Foreskin keratinocyte (primary cell): ENCODE measurements at places on chromosomes 12 and 14.

DNA sequence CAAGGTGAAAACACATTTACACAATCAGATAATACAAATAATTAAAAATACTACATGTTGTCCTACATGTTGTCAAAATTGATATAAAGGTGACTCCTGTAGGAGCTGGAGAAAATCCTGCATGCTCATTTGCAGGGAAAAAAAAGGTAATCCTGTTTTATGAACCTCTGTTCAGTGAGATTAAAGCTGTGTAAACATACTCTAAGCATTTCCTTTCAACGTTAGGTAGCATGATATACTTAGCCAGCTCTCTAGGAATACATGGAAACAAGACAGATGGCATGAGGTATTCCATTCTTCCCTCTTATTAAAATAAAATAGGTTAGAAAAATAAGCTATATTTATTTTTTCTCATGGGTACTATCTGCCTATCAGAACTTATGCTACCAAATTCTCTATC is 635.7 kb upstream of the FLRT2 start:
- DNase-seq: no peak

DNA sequence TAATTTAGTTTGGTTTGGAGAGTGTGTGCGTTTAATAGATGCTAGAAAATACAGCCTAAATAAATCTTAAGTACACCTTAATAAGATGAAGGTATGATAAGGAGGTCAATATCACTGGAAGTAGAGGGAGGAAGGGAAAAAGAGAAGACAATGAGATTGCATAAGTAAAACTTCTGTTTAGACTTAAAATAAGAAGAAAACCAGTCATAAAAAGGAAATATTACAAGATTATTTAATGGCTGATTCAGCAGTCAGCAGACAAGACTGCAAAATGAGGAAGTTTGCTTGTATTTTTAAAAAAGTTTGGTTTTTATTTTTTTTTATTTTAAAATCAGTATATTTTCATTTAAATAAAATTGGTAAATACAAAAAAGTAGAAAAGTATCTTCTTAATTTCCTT is 3.2 kb downstream of the SLC38A6 start:
- DNase-seq: no peak

DNA sequence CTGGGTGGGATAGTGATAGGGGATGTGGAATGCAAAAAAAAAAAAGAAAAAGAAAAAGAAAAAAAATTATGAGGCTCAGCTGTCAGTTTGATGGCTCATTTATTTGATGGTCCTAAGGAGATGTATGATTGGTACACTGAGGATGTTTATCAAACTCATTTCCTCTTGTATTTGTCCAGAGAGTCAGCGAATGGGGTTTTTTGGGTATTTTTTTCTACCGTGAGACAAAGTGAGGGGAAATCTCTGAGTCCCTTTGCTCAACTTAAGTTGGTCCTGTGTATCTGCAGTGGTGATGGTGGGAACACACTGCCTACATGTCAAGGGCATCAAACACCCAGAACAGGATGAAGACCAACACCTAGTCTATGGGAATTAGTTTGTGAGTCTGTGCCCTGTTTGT is 176.9 kb upstream of the HIF1A start:
- DNase-seq: no peak

DNA sequence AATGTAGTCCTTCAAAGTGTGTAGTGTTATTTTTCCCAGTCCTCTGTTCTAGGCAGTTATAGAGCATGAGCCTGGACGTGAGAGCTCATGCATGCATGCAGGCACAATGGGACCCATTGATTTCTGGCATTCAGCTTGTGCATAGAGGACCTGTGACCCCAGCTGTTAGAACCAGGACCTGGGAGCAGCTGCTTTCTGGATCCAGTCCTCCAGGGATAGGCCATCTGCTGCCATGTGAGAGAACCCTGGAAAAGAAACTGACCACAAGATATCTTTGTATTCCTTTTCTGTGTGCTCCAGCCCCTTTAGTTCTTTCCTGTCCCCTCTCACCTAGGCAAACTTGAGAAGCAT is 76.9 kb downstream of the SUSD6 start:
- DNase-seq: no peak

- DNase-seq: no peak
Measured at GRCh38 chr12:132142679-132143335, 1.3 kb downstream of the DDX51 start.

- peak; percentile 55 for DNase-seq
Measured at GRCh38 chr14:55832122-55832911, 252.3 kb downstream of the KTN1 start.

- no peak for DNase-seq
Measured at GRCh38 chr12:103705927-103706326, 118.9 kb downstream of the STAB2 start.

GRCh38 chr14:54852215-54852614 is 50.4 kb downstream of the GCH1 start:
- no peak for DNase-seq

GRCh38 chr12:49512546-49512945 is 26.3 kb upstream of the KCNH3 start:
- no peak for DNase-seq

- DNase-seq: no peak
Measured at GRCh38 chr12:87612996-87613395, 416.2 kb downstream of the C12orf50 start.

GRCh38 chr12:93785249-93786010 is 108.3 kb downstream of the CRADD start:
- DNase-seq: peak; percentile 96

DNA sequence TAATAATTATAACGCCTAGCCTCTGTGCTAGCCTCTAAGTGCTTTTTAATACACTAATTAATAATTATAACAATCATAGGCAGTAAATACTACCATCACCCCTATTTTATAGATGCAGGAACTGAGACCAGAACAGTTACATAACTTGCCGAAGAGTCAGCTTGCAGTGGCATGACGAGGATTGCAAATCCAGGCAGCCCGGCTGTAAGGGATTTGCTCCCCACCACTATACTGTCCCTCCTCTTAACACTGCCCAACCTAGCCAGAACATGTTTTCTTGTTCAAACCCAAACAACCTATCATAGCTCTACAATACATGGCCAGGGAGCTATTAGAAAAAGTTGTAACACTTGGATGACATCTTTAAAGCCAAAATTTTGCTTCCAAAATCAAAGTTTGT is 33.9 kb upstream of the VASH1 start:
- DNase-seq: no peak

DNA sequence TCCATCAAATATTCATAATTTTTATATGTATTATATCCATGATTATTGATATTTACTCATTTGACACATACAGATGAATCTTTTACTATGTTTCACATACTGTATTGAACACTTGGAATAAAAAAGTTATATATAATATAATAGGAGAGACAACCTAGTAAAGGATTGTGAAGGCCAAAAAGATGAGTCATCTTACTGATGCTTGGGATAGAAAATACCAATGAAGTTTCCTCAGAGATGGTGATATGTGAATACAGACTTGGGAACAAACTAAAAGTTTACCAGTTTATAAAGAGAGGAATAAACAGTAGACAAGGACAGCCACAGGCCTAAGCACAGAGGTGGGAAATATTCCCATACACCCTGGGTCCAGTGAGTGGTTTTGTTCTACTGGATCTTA is 743.9 kb upstream of the FLRT2 start:
- DNase-seq: no peak

DNA sequence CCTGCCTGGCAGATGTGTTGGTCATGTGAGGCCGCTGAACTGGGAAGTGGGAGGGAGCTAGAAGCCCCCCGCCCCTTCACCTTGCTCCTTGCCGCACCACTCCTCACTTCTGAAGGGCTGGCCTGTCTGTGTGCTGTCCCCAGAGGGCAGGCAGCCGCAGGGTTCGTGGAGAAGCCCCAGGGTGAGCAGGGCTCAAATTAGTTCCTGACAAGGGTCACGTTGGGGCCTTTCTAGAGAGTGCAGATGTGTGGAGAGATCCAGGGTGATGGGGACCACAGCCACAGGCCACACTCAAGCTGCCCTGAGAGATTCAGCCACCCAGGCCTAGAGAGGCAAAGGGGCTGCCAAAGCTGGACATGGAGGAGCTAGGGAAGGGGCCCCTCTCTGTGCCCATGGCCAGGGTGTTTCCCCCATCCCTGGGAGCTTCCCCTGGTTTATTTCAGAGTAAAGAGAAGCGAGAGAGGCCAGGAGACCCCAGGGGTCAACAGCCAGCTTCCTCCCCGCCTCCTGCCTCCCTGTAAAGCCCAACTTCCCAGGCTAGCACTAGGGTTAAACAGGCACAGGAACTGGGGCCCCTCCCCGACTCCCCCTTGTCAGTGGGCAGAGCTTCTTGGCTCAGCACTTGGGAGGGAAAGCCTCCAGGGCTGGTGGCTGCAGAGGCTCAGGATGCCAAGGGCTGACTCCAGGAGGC is 16.2 kb downstream of the SLC25A29 start:
- no peak for DNase-seq

- no peak for DNase-seq
Measured at GRCh38 chr12:172732-173161, 41.2 kb downstream of the SLC6A12 start.

DNA sequence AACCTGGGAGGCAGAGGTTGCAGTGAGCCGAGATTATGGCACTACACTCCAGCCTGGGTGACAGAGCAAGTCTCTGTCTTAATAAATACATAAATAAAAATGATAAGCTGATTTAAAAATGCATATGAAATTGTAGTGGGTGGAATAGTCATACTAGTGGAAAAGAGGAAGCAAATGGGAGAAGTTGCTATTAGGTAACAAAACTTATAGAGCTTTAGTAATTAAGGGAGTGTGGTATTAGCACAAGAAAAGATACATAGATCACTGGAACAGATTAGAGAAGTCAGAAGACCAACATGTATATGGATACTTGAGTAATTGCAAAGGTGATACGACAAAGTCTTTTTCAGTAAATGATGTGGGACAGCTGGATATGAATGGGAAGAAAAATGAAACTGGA is 26.5 kb downstream of the TECPR2 start:
- DNase-seq: no peak

GRCh38 chr12:88895634-88896033 is 315.4 kb upstream of the KITLG start:
- DNase-seq: no peak

- DNase-seq: peak; percentile 64
Measured at GRCh38 chr14:102655137-102655536, 62.7 kb downstream of the RCOR1 start.

- no peak for DNase-seq
Measured at GRCh38 chr14:87148655-87149054, 844.3 kb downstream of the GALC start.

DNA sequence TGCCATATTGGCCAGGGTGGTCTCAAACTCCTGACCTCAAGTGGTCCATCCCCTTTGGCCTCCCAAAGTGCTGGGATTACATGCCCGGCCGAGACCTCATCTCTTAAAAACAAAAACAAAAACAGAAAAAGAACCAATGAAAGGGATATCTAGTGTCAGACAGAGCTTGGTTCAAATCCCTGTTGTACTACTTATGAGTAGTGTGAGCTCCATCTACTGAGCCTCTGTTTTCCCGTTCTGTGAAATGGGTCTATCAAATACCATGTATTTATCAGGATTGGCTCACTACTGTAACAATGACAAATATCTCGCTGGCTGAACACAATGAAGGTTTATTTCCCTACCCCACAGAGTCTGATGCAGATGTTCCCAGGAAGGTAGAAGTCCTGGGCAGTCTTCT is 36.9 kb upstream of the HNF1A start:
- no peak for DNase-seq

DNA sequence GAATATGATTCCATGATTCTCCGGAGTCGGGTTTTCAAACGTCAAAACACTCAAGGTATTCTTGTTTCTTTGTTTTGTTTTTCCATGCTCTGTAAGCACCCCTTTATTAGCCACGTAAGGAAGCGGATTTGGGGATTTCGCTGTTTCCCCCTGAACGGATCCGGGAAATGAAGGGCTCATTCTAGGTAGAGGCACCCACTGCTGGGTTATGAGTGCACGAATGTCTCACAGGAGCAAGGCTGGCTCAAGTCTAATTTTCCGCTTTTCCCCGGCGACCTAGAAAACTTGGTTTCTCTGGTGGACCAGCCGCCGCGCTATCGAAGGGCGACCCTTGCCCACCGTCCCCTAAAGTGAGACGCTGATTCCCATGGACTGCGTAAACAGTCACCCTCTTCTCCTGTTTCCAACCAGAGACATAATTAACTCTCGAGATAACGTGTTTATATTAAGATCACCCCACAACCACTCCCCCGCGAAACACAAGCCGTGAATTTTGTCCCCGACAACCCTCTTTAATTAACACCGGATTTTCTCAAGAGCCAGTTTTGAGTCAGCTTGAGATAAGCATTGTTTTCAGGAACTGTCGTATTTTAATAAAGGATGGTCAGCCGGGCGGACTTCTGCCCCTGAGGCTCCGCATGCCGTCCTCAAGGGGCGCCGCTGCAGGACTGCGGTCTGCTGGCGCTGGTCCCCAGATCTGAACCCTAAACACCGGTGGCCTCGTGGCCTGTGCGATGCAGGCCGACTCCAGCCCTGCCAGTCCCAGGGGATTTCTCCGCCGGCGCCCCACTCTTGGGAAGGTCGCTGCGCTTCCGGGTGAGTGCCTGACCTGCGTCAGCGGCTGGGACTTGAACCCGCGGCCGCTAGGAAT is 515 bp upstream of the ABCC9 start:
- DNase-seq: no peak

DNA sequence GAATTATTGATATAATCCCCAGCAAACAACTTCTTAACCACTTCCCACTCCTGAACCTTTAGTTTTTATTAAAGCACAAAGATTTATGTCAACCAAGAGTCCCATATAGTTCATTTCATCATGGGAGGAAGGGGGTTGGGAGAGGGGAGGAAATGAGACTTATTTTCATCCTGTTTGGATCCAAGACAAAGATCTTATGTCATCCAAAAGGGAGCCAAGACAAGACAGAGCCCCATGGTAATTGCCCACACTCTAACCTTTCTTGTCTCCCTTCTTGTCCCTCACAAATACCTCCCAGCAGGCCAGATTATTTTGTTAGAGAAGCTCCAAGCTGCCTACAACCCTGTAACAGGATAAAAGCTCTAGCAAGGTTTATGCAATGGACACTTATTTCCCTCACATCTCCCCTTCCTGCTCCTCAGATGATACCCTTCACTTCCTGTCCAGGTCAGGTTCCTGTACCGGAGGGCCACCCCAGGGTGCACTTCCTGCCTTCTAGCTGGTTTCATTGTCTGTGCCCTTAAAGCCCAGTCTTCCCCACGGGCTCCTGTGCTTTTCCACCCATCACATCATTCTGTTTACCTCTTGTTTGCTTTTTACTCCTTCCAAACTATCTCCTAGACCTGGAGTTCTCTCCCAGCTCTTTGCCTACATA is 123.7 kb upstream of the MDM1 start:
- DNase-seq: no peak
